ENCODE measurements at places on chromosomes 4 and X. TPM values are rescaled to one million over a fixed set of nuclear protein-coding genes. Genes with fewer than 3 reads are reported as not detected.
A peak's percentile ranks its signal among the peaks of the same experiment; 100 is the strongest.

GRCh38 chr4:140523370-140523856 is 555 bp upstream of the ELMOD2 start:
- no peak for DNase-seq

GRCh38 chr4:62162606-62163005 is 962.5 kb downstream of the ADGRL3 start:
- no peak for DNase-seq

DNA sequence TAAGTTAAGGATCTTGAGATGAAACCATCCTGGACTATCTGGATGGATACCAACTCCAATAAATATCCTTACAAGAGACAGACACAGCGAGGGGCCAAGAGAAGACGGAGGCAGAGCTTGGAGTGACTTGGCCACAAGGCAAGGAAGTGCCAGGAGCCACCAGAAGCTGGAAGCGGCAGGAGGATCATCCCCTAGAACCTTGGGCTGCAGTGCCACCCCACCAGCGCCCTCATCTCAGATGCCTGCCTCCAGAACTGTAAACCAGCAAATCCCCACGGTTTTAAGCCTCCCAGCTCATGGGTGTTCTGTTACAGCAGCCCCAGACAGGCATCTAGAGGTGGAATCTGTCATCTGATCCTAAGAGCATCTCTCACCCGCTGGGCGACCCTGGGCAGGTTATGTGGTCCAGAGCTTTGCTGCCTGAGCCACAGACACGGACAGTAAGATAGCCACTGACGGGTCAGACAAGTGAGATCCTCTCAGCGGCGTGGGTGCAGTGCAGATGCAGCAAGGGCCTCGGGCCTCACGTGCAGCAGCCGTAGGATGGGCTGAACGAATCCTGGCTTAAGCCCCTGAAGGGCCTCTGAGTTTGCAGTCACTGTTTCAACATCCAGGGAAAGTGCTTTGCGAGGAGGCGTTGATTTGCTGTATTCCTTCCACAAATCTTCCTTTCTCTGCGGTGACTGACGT is 25.1 kb upstream of the MXD4 start:
- DNase-seq: peak; percentile 4

GRCh38 chrX:11641349-11642065 is 24.2 kb downstream of the ARHGAP6 start:
- DNase-seq: no peak

GRCh38 chr4:148216866-148217814 is 225.1 kb downstream of the NR3C2 start:
- no peak for DNase-seq

- DNase-seq: peak; percentile 93
Measured at GRCh38 chr4:140237616-140238350, 83.8 kb upstream of the MAML3 start.

DNA sequence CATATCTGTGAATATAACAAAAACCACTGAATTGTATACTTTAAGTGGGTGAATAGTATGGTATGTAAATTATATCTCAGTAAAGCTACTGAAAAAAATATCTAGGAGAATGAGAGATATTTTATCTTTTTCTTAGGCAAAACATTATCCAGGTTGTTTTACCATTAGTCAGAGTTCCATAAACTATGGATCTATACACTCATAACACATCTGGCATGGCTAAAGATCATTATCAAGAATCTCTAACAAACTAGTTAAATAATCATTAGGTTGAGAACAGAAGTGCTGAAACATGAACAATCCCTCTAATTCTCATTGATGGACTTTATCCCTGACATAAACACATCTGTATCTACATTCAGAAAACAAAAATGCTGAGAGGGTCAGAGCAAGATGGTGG is 15.6 kb downstream of the MED14 start:
- DNase-seq: peak; percentile 45

DNA sequence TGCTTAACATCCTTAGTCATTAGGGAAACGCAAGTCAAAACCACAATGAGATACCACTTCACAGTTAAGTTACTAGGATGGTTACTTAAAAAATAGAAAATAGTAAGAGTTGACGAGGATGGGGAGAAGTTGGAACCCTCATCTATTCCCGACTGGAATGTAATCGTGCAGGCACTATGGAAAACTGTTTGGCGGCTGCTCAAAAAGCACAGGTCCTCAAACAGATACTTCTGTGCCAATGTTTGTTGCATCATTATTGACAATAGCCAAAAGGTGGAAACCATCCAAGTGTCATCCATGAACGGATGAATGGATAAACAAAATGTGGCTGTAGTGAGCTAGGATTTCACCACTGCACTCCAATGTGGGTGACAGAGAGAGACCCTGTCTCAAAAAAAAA is 11.7 kb downstream of the CTAG1B start:
- DNase-seq: no peak

GRCh38 chrX:46251755-46252154 is 293.5 kb downstream of the ZNF674 start:
- DNase-seq: peak; percentile 13

DNA sequence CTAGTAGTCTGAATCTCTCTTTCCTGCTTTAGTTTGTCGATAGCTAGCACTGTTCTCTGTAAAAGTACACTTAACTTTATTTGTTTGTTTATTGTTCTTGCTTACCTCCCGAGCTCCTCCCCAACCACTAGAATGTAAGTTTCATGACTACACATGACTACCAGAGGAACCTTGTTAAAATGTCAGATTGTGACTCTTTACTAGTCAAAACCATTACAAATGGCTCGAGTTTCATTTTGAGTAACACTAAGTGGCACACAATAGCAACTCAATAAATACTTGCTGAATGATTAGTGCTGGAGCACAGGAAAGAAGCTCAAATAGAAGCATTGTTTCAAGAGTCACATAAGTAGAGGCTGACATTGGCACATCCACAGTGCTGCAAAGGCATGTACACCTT is 116.1 kb downstream of the MAPK10 start:
- no peak for DNase-seq

GRCh38 chr4:74734995-74735394 is 59.3 kb downstream of the BTC start:
- DNase-seq: no peak

GRCh38 chr4:185196437-185196836 is 7.4 kb downstream of the CFAP97 start:
- DNase-seq: no peak

NUP62CL gene
- polyA plus RNA-seq: not detected

- no peak for DNase-seq
Measured at GRCh38 chr4:44257461-44257860, 191.1 kb downstream of the KCTD8 start.

DNA sequence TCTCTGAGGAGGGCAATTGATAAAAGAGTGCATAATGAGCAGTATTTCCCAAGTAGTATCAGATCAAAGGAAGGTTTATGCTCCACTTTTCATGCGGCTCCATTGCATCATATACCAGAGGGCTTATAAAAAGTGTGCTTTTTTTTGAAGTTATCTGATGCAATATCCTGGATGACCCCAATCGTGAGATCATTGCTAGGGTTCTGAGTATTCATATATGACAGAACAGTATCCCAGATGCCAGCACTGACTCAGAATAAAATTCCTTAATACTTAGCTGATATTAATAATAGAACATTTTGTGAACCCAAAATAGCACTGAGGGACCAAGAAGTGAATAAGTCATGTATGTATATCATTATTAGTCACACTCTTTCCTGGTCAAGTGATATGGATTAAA is 945.5 kb upstream of the AGA start:
- peak; percentile 1 for DNase-seq

DNA sequence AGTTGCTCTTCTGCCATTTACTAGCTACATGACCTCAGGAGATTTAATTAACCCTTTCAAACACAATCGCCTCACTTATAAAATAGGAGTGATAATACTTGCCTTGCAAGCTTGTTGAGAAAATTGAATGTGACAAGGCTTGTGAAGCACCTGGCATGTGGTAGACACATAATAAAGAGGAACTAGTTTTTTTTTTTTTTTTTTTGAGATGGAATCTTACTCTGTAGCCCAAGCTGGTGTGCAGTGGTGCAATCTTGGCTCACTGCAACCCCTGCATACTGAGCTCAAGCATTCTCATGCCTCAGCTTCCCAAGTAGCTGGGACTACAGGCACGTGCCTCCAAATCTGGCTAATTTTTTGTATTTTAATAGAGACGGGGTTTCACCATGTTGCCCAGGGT is 73.7 kb upstream of the STIM2 start:
- DNase-seq: no peak

- no peak for DNase-seq
Measured at GRCh38 chr4:44446191-44446590, 2.4 kb downstream of the KCTD8 start.

- DNase-seq: no peak
Measured at GRCh38 chr4:83217721-83218522, 66.7 kb downstream of the COQ2 start.
